ENCODE measurements at places on chromosomes 1 and 21. TPM values are rescaled to one million over a fixed set of nuclear protein-coding genes. Genes with fewer than 3 reads are reported as not detected.

DENND2D gene
- 1.4 TPM for total RNA-seq

DNA sequence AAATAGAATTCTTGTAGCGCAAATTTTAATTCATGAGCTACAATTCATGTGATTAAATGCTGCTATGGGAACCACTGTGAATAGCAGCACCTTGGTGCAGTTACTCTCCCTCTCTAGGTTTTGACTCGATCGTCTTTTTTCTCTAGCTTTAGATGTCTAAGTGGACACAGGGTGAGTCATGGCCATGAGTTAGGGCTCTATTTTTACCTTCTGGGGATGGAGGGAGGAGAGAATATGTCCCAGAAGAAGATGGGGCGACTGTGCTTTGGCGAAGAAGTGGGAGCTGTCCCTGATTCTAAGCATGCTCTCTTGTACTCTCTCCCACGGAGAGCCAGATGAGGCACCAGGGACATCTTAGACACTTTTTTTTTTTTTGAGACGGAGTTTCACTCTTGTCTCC is 1.6 kb upstream of the OR2B11 start:
- no peak for DNase-seq

GRCh38 chr21:28283641-28284490 is 708.8 kb downstream of the LTN1 start:
- peak; percentile 59 for DNase-seq

TMEM82 gene
- total RNA-seq: 0.13 TPM

FBXO28 gene
- total RNA-seq: 92.0 TPM

FAM72C gene
- total RNA-seq: 0.38 TPM

DNA sequence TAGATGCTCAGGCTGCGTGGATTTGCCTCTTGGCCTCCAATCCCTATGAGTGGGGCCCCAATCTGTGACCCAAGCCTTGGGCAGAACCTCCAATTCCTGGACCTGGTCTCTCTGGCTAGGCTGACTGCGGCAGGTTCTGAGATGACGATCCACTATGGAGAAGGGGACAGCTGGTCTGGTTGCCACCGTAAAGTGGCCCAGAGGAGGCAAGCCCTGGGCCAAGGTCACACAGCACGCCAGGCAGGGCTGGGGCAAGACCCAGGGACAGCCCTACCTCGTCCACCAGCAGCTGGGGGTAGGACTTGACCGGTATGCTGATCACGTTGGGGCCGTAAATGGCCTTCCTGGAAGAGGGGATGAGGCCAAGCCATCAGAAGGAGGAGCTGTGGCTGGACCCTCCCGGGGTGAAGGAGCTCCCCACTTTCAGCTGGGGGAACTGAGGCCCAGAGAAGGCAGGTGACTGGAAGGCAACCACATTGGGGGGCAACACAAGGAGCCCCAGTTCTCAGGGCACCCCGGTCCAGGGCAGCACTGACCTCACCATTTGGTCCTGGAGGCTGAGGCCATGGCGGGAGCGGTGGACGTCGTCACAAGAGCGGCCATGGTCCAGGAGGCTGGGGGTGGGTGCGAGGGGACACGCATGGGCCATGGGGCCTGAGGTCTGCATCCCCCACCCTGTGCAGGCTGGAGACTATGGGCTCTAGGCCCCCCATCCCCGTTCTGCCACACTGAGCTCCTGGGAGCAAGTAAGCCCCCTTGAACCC is 9.8 kb downstream of the ATP13A2 start:
- DNase-seq: no peak

DNA sequence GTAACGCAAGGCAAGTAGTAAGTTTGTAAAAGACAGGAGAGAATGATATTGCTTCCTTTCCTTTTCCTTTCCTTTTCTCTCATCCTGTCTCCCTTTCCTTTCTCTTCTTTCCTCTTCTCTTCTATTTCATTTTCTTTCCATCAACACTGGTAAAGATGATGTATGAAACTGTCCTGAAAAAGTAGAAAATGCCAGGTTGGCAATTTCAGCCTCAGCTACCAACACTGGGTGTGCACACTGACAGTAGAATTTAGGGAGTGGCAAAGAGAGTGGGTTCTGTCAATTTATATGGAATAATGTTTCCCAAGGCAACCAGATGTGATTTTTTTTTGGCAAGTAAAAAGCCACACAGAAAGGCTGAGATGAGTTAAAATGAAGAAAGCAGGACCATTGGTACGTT is 155.7 kb upstream of the ZRANB2 start:
- DNase-seq: no peak

DNA sequence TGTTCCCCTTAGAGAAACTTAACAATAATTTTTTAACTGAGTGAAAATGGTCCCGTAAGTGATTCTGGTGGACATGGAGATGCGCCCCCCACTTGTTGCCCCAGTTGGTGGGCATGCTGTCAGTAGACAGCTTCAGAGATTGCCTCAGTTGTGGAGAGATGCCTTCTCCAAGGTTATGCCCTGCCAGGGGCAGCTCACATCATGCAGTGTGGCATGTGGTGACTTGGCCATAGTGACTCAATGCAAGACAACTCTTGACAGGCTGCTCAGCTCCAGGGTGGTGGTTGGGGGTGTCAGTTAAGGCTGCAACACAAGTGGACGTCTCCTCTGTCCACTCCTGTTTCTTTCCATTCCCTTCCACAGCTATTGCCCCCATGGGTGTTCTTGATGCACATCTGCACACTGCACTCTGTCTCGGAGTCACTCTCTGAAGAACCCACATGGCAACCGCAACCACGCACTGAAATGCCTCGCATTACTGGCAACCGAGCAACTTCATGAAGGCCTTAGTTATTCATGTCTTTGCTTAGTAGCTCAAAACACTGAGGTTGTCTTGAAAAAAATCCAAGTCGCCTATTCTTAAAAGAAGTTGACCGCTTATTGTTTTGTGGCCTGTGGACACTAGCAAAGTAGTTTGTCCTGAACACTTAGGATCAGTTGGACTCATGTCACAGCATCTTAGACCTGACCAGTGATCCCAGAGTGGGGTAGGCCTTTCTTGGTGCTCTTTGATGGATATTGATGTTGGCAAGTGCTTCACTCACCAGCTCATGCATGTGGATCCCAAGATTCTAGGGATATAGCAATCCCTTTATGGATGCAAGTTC is 54.8 kb upstream of the USP1 start:
- no peak for DNase-seq

- DNase-seq: no peak
These were observed 10.9 kb upstream of the AGPAT3 start for GRCh38 chr21:43853851-43854772.

DNA sequence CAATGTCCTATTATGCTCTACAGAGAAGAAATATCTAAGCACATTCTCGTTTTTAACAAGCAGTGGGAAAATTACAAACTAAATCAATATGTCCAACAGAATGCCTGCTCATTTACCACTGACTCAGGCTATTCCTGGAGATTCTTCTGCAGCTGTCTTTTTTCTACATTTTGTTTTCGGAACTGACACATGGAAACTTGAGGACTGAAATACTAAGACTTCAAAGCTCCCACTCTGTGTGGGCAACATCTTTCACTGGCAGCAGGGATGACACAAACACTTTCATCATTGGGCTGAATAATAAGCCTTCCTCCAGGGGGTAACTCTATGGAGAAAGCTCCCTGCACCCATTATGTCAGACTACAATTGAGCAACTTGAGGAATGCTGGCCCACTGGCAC is 175.5 kb upstream of the NCAM2 start:
- DNase-seq: no peak

- DNase-seq: no peak
These were observed 13.1 kb upstream of the PLA2G2C start for GRCh38 chr1:20199403-20199802.

DNA sequence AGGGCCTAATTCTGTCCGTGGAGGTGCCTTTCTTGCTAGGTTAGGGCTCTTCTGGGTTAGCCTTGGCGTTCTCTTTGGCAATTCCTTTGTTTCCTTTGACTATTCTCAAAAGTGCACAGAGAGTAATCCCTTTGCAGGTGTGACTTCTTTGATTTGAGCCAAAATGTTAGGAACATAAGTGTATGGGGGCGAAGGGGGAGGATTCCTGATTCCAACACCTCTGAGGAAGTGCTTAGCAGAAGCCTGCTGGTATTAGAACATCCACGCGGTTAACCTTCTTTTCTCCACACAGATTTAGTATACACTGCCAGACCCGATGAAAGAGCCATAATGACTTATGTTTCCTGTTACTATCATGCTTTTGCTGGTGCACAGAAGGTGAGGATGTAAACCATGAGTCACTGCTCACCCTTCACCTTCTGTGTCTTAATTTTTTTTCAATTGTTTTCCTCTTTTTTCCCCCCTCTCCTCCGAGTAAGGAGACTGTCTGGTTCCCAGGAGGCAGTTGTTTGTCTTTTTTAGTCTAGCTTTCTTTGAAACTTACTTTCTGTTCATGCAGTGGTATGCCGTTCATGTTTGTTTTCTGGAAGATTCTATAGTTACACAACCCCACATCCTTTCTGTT is 48.0 kb downstream of the ACTN2 start:
- peak; percentile 69 for DNase-seq

DNA sequence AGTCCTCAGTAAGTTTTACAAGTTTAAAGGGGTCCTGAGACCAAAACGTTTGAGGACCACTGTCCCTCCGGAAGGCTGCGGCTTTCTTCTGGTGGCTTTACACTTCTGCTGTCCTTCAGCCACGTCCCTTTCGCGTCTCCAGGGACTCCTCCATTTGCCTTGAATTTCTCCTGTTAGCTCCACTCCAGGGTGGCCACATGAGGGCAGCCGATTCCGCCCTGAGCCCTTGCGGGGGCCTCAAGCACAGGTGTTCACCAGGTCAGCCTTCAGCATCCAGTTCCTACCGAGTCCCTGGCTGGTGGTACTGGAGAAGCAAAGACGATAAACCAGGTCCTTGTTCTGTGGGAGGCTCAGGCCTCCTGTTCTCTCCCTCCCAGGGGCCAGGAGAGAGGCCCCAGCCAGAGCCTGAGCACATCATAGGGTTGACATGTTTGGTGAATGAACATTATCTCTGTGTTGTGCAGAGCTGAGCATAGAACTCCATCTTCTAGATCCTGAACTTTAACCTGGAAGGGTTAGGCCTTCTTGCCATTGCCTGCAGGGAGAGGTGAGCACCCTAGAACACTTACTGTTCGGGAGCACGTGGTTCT is 27.4 kb upstream of the COQ8A start:
- DNase-seq: peak; percentile 51

OR2M2 gene
- total RNA-seq: not detected

DNA sequence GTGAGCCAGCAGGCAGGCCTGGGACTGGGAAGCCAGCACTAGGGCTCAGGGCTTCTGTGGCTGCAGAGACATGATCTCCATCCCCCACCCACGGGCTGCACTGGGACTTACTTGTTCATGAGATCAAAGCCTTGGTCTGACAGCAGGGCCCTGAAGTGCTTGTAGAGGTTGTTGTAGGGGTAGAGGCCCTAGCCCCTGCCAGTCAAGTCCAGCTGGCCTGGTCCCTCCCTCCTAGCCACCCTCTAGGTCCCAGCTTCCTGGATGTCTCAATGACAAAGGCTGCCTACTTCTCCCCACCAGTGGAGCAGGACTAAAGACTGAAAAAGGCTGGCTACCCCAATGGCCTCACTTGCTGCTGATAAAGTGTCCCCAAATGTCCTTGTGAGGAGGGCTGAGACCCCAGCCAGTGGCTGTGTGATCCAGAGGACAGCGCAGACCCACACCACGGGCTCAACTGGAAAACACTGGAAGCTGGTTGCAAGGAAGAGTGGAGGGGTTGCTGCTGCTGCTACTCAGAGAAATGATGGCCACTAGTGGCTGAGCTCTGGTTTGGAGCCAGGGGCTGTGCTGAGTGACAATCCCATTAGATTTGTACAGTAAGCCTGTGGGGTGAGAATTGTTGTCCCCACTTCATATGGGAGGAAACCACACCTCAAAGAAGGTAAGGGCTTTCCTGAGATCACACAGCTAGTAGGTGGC is 1.4 kb downstream of the HTR1D start:
- no peak for DNase-seq

GRCh38 chr1:84246213-84246612 is 55.3 kb upstream of the SAMD13 start:
- DNase-seq: no peak

GRCh38 chr1:185843986-185844385 is 109.8 kb downstream of the HMCN1 start:
- no peak for DNase-seq

TMCC2 gene
- total RNA-seq: 0.77 TPM

AVPR1B gene
- not detected for total RNA-seq

- no peak for DNase-seq
These were observed 104.0 kb downstream of the GABPA start for GRCh38 chr21:25838809-25839208.

LAPTM5 gene
- total RNA-seq: 28.6 TPM

DNA sequence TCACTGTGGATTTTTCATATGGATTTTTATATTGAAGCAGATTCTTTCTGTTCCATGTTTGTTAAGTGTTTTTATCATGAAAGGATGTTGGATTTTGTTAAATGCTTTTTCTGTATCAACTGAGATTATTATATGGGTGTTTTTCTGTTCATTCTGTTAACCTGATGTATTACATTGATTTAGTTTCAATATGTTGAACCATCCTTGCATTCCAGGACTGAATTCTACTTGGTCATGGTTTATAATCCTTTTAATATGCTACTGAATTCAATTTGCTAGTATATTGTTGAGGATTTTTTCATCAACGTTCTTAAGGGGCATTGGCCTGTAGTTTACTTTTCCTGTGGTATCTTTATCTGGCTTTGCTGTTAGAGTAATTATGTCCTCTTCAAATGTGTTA is 55.8 kb downstream of the CCDC30 start:
- DNase-seq: no peak

GRCh38 chr1:30635391-30635975 is 87.9 kb downstream of the MATN1 start:
- DNase-seq: no peak

AMY1A gene
- not detected for total RNA-seq

DNA sequence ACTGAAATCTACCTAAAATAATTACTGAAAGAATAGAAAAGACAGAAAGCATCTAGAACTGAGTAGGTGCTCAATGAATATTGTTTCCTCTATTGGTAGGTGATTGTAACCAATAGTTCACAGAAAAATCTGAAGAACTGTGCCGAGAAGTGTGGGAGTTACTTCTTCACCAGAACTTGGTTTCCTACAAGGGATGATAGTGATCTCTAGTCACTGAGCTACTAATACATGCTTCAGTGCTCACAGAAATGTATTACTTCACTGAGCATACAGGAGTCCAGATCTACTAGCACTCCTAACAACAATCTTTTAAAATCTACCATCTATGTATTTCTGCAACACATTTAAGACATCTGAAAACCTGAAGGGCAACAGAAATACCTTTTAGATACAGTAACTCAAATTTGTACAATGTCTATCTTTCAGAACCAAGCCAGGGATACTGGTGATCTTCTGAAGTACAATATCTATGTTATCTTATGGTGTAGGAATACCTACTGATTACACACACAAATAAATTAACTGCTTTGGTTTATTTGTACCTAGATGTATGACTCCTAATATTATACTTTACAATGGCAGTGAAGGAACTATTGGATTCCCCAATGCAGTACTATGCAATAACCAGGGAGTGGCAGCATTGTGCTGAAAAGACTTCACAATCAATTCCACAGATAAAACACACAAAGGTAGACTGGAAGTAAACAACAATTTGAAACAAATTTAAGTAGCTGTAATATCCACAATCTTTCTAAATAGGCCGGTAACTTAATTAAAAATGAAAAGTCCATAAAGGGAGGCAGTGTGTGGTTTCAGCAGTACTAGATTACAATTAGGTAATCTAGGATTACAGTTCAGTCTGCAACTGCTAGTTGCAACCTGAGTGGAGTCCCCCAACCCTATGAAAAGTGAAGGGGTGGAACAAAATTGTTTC is 243.0 kb downstream of the SLC45A1 start:
- peak; percentile 69 for DNase-seq

NR1I3 gene
- not detected for total RNA-seq

GRCh38 chr1:45834689-45835088 is 31.3 kb downstream of the MAST2 start:
- no peak for DNase-seq

HOOK1 gene
- total RNA-seq: under 0.01 TPM

All from dermis microvascular lymphatic vessel endothelial cell (primary cell).